ENCODE measurements at places on chromosomes 5 and 9.
A peak's percentile ranks its signal among the peaks of the same experiment; 100 is the strongest.

GRCh38 chr9:125603478-125604021 lies 103.5 kb downstream of the MAPKAP1 start:
- no peak for DNase-seq

GRCh38 chr9:94908583-94909249 lies 182.2 kb downstream of the AOPEP start:
- no peak for DNase-seq

- DNase-seq, result no peak
Measured at GRCh38 chr5:62681117-62681850, 102.7 kb downstream of the LRRC70 start.

GRCh38 chr9:79858508-79858907 lies 286.7 kb downstream of the TLE4 start:
- no peak for DNase-seq

GRCh38 chr5:63831381-63831780 lies 130.9 kb downstream of the HTR1A start:
- no peak for DNase-seq

- DNase-seq, result no peak
Measured at GRCh38 chr5:167063788-167064187, 1227.7 kb upstream of the WWC1 start.

- DNase-seq, result no peak
Measured at GRCh38 chr9:15304632-15305031, 2.4 kb downstream of the TTC39B start.

DNA sequence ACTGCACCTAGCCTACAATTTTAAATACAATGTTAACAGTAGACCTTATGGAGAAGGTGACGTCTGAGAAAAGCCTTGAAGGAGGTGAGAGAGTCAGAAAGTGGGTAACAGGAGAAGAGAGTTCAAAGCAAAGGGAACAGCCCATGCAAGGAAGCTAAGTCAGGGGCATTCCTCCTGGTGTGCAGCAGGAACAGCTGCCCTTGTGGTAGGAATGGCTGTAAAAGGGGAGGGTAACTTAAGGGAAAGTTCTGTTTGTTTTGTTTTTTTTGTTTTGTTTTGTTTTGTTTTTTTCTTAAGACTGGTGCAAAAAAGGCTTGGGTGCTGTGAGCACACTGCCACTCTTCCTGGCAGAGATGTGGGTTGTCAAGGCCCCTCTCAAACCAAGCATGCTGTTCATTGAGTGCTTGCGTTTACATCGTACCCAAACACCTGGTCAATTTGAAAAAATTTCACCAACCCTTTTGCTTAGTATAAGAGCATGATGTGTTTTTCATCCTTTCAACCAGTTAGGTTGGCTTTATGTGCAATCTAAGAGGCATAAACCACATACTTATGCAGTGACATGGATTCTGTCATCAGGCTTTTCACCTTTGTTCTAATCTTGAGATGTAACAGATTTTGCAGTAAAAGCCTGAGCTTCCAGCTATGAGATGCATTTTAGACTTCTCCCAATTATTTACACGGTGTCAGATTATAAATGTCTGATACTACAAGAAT lies 279.7 kb downstream of the GLIS3 start:
- no peak for DNase-seq

- no peak for DNase-seq
Measured at GRCh38 chr9:136385015-136385414, 11.5 kb upstream of the CARD9 start.

DNA sequence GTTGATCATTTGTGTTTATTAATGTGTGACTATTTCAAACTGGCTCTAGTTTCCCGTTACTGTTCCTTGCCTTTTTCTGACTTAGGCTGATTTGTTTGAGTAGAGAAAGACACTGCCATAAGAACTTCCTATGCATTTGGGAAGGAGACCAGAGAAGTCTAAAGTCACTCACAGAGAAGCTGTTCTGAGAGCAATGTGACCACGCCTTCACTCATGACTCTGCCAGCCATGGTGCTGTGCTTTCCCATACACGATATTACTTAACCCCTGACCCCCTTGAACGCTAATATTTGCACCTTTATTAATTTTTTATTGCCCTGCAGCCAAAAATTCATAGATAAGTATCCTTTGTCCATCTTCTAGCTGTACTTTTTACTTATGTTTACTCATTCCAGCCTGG lies 20.9 kb downstream of the SLC28A3 start:
- no peak for DNase-seq

GRCh38 chr9:76729980-76730737 lies 34.1 kb upstream of the PCA3 start:
- peak; percentile 97 for DNase-seq

GRCh38 chr5:80618438-80618837 lies 36.0 kb upstream of the MSH3 start:
- no peak for DNase-seq

GRCh38 chr5:152092580-152092979 lies 167.9 kb upstream of the GLRA1 start:
- DNase-seq, result no peak

DNA sequence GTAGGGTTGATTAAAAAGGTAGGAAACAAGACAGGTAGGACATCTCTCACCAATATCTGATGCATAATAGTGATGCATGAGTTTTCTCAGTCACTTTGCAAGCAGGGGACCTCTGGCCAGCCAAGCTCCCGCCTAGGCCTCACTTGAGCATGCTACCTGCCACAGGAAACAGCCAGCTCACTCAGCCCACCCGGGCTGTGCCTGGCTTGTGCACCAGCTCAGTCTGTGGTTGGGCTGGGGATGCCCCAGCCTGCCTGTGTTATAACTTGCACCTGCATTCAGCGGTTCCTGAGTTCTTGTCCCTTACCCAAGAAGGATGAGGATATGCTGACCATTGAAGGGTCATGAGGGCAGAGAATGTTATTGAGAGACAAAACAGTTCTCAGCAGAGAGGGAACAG lies 172.8 kb upstream of the PLCXD3 start:
- no peak for DNase-seq

GRCh38 chr5:59036274-59036961 lies 453.5 kb downstream of the RAB3C start:
- no peak for DNase-seq

DNA sequence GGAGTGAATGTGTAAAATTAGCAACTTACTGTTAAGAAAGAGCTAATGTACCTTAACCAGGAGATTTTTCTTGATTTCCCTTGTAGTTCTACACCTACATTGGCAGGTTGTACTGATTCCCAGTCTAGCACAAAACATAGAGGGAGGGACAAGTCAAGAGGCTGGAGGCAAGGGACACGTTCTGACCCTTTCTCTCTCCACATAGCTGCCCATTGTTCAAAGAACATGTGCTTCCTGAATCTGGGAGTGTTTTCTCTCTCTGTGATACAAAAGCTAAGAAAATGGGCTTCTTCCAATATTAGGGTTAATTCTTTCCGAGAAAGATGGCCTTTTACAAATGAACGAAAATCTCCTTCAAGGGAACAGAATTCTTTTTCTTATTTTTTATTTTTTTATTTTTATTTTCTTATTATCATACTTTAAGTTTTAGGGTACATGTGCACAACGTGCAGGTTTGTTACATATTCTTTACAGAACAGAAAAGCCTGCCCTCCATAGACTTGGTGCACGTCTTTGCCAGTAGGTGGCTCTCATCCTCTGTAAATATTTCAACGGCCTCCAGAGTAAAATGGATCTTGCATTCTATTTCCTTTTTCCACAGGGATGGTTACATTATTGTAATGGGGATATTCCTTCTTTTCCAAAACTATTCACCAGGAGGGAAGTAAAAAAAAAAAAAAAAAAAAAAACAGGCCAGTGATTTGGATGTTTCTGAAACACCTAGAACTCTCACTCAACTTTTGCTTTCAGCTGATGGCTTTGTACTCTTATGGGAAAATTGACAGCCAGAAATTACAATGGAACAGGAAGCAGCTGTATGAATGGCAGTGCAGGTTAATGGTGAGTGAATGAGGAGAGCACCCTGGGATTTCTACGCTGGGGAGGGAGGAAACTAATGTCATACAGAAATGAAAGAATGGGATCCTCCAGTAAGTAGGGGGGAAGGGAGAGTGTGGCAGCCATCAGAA lies 13.1 kb upstream of the IFNA5 start:
- DNase-seq, result no peak

DNA sequence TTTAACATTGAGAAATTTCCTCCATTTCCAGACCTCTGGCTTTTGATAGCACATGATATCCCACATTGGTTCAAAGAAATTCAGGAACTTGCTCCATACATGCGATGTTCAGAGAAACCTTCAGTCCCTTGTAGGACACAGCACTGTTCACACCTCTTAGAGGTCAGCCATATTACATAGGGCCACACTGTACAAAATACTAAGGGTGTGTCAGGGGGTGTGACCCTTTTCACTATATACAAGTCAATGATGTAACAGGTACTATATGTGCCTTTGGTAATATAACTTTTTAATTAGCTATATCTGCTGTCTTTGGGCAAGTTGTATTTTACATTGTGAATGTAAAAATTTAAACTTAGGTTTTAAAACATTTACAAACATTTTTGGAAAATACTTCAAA lies 505.5 kb downstream of the ENC1 start:
- no peak for DNase-seq

GRCh38 chr9:33698267-33698666 lies 97.1 kb upstream of the PRSS3 start:
- no peak for DNase-seq

GRCh38 chr9:76725011-76725546 lies 39.2 kb upstream of the PCA3 start:
- DNase-seq, result peak; percentile 69

All from NCI-H1417 treated with DMSO at 0.1 percent for 48 hours (cell line).